HAP-1 (cell line): ENCODE measurements at places on chromosomes 1 and 21.

DNA sequence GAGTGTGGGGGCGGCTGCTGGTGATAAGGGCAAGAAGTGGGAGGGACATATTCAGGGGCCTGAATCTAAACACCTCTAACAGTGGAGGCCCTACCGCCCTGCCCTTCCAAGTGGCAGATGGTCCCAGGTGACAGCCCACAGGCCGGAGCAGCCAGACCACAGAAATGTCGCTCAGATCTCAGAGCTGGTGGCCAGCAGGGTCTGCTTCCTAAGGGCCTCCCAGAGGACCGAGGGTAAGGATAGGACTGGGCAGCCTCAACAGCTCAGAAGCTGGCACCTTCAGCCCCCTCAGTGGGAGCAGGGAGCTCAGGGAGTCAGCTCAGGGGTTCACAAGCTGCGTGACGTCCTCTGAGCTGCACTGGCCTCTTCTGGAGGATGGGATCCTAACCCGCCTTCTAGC, 201.8 kb upstream of the ZC3H12A start:
- no peak for DNase-seq

GRCh38 chr1:181485287-181486097, 2.2 kb downstream of the CACNA1E start:
- DNase-seq = no peak

DNA sequence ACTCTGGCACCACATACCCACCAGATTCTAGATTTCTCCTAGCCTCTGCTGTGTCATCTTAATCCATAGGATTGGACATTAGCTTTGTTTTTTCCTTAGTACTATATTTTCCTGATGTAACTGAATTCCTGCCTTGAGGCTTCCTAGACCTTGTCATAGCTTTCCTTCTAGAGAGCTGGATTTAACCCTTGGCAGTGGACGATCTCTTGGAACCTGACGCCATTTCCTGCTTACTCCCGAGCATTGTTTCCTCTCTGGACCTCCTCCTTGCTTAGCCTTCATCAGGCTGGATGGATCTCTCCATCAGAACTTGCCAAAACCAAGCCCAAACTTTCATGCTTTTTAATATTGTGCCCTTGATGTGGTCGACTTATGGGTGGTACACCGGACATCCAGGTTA, 1.5 kb downstream of the APOBEC4 start:
- no peak for DNase-seq

DNA sequence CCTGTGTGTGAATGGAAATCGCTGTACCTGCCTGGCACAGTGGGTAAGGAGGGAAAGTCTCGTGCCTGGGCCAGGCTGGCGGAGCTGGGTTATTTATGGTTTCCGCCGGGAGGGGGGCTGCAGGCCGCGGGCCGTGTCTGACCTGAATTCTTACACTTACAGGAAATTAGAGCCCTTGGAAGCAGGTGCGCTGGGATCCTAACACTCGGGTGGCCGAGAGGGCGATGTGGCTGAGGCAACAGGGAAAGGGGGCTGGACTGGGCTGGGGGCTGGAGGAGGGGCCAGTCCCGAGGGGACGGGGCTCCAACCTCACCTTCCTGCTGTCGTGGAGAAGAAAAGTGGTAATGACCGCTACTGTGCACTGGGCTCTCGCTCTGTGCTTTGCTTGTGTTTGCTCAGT, 109.4 kb upstream of the WNT4 start:
- DNase-seq = no peak

DNA sequence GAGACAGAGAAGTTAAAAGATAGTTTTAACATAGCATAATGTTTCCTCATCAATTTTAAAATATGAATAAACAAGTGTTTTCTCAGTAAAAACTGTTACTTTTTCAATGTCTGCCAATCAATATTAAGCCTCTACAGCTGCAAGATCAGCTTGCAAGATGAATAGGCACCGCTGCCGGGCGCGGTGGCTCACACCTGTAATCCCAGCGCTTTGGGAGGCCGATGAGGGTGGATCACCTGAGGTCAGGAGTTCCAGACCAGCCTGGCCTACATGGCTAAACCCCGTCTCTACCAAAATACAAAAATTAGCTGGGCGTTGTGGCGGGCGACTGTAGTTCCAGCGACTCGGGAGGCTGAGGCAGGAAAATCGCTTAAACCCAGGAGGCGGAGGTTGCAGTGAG, 54.8 kb upstream of the SH3GLB1 start:
- no peak for DNase-seq

- no peak for DNase-seq
These were observed 98.5 kb upstream of the IGSF21 start for GRCh38 chr1:18009055-18009454.

DNA sequence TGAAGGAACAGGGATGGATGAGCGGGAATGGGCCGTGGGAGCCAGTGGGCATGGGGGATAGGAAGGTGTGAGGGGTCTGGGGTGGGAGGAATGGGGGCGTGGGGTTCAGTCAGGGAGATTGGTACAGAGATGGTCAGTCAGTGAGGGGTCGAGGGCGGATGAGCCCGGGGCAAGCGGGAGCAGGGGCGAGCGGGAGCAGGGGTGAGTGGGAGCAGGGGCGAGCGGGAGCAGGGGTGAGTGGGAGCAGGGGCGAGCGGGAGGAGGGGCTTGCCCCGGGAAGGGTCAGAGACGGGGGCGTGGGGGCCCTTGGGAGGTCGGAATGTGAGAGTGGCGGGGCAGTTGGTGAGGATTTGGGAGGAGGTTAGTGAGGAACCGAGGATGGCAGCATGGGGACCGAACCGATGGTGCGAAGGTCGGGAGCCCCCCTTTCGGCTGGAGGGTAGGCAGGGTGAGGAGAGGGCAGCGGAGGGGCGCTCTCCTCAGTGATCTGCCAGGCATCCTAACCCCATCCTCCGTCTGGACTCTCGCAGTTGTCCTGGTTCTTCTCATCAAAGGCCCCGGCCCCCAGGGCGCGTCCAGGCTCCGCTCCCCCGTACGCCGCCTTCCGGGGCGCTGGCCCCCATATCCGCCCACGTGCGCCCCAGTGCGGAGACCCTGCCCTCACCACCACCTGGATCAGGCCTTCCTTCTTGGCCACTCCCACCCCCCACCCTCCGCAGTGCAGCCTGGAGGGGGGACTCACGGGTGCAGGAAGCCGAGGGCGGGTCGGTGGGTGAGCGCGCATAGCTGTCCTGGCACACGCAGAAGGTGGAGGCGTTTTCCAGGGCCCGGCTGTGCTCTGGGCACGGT, 11.2 kb downstream of the EPHA10 start:
- no peak for DNase-seq

GRCh38 chr1:33275706-33276572, 19.6 kb downstream of the ZNF362 start:
- no peak for DNase-seq

- DNase-seq = no peak
These were observed 1.7 kb downstream of the SNAP47 start for GRCh38 chr1:227736814-227737432.

DNA sequence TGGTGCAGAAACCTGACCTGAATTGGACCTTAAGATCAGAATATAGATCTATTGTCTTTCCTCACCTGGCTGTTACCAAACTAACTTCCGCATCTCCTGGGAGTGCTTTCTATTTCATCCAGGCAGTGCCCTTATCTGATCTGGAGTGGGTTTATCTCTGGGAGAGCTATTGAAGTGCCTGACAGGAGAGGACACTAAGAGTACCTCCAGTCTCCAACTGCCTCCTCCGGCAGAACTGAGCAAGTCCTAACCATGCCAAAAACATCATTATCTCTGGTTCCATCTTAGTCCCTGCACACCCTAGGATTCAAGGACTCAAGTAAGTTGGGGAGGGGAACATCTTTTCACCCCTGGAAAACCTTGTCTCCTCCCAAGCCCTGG, 12.4 kb upstream of the KCNJ15 start:
- DNase-seq = no peak

DNA sequence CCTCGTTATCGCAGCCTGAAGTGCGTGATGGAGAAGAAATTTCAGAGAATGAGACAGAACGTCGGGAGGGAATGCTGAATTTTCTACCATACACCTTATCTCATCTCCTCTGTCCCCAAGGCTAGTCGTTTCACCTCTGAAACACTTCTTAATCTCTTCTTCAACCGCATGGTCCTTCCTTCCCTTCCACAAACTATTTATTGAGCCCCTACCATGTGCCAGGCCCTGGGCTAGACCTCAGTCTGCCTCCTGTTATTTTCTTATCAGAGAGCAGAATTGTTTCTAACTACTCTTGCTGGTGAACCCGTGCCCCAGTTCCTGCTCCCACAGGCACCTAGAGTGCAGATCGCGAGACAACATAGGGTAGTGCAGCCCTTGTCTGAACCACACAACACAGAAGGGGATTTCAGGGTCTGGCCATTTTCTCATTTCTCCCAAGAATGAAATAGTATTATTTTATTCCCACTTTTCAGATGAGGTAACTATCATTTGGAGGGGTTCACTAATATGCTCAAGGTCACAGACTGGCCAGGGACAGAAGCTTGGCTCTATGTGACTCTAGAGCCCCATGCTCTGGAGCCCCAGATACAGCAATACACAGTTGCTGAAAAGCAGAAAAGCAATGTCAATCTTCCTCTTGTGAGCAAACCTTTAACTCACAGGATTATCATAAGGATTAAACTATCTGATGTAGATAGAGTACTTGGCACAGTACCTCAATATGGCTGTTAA, 598 bp upstream of the ADIPOR1 start:
- no peak for DNase-seq

DNA sequence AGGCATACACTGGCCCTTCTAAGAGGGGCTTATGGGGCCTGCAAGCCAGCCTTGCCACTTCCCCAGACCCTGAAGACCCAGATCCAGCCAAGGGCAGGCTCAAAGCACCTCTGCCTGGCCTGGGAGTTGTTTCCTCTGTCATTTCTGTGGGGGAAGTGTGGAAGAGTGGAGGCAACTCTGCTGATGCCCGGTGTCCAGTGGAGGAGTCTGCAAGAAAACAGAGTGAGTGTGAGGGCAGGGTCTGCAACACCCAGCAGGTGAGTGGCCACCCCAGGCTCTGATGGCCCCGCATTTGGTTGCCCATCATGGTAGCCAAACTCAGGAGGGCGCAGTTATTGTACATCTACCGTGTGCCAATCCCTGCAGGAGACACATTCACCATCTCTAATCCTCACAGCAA, 8.4 kb downstream of the CLEC20A start:
- DNase-seq = no peak

DNA sequence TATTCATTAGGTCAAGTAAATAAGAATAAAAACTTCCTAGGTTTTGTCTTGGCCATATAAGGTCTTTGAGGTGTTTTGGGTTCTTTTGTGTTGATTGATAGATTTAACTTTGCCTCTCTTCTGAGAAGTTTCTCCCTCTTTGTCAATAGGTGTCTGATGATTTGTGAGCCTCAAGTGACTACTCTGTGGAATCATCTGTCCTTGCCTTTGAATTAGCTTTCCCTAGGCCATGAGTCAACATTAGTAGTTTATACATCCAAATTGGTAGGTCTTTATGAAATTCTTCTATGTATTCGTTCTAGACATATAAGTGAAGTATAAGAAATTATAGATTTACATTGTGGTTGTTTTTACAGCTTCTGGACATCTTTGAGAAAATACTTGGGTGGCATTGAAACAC, 864.4 kb downstream of the USP25 start:
- DNase-seq = no peak

DNA sequence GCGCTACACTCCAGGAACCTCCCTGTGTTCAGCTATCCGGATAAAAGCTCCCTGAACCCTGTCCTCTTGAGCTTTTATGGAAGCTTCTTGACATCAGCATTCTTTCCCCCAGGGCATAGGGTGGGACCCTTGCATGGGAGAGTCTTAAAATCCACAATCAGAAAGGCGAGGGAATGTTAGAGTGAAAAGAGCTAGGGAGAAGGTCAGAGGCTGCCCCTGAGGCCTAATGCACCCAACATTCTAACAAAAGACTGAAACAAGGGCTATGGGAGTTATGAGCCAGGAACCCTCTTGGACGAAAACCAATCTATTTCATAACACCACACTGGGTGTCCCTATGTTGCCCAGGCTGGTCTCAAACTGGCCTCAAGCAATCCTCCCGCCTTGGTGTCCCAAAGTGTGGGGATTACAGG, 36.7 kb downstream of the NEK2 start:
- DNase-seq = peak; percentile 12

DNA sequence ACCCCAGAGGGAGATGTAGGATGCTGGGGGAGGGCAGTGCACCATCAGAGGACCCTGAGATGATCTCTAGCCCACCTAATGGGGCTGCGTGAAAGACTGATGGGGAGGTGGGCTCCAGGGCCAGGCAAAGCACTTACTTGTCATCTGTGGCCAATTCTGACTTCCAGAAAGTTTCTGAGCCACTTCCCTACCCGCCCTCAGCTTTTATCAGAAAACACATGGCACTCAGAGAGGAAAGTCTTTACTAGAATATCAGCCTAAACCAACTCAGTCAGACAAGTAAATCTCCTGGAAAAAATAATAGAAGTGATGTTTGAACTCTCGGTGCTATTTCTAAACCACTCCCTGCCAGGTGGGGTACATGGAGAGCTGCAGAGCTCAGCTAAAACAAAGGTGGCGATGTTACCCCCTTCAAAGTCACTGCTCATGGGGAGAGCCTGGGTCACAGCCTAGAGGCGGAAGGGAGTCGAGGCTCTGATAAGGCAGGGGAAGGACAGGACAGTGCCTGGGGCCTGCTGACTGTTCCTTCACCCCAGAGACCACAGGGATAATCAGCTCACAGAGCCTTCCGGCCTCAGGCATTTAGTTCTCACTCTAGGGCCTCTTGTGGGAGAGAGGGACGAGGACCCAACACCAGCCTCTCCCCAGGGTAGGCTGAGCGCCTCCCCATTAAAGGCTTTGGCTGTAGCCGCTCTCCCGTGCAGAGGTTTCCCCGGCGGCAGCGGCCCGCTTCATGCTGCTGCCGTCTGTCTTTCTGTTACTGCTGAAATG, 14.2 kb downstream of the SMIM12 start:
- no peak for DNase-seq

DNA sequence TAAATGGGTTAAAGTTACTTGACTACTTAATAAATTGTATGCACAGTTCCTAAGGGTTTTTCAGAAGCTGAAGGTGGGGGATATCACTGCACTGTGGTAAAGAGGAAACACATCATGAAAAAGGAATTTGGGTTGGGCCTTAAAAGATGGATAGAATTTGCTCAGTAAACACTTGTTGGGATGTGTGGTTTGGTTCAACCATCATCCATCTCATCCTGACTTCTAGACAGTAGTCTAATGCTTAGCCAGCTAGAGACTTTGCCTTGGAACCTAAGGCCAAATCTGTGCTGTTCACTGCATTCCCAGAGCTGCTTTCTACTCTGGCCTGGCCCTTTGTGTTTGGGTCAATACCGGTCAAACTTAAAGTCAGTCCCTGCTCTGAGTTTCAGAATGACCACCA, 30.6 kb downstream of the LY9 start:
- no peak for DNase-seq

DNA sequence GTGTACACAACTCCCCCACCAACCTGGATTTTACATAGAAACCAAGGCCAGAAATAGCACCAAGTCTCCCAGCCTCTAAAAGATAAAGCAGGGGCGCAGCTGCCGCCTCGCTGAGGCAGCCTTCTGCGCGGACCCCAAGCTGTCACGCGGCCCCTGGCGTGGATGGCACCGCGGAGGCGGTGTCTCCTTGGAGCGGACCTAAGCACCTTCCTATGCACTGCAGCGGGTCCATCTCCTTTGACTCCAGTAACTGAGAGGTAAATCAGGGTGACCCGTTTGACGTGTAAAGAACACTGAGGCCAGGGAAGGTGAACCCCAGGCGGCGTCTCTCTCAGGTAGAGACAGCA, 17.0 kb downstream of the ZNF697 start:
- no peak for DNase-seq
